ENCODE measurements at places on chromosomes 1 and 21.

- DNase-seq = no peak
Measured at GRCh38 chr1:15339570-15339969, 70.1 kb upstream of the EFHD2 start.

DNA sequence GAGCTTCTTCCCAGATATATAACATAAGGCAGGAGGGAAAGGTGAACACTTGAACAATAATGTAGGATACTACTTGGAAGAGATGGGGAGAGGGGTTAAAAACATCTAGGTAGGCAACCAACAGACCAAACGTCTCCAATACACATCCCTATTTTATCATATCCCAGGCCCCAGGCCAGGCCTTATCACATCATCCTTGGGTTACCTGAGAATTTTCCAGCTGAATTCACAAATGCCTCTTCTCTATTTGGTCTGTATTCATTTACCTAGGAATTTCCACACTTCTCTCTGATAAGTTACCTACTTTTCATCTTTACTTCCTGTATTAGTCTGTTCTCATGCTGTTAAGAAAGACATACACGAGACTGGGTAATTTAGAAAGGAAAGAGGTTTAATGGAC lies 141.9 kb upstream of the C1orf21 start:
- DNase-seq = no peak

GRCh38 chr1:169779970-169780369 lies 14.7 kb downstream of the METTL18 start:
- DNase-seq = no peak

- no peak for DNase-seq
Measured at GRCh38 chr1:155173478-155174323, at the start of gene TRIM46. TSS of gene TRIM46 (plus strand) at chr1:155173849. CDS start at chr1:155173967, 118 bp downstream.

DNA sequence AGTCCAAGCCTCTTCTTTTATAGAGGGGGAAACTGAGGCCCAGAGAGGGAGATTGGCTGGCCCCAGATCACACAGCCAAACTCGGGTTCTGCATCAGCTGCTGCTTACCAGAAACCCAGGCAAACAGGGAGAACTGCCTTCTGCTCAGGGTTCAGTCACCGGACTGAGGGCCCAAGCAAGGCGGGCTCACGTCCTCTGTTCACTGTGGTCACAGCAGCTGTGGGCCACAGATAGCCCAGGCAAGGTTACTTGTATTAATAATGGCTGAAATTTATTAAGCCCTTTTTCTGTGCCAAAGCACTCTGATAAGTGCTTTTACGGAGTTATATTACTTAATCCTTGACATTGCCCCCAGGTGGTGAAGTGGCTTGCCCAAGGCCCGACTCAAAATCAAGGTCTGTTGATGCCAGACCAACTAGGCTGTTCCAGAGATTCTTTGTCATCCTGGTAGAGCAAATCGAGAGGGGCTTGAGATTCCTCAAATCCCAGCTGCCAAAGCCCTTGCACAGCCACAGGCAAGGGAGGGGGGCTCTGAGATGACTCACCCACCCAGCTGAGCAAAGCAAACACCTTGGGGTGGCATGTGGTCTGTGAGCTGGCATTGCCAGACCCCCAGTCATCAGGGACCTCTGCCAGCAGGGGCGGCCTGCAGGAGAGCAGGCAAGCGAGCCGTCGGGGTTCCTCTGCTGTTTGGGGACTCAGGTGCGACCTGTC lies 36.5 kb downstream of the EPHB2 start:
- DNase-seq = no peak

DNA sequence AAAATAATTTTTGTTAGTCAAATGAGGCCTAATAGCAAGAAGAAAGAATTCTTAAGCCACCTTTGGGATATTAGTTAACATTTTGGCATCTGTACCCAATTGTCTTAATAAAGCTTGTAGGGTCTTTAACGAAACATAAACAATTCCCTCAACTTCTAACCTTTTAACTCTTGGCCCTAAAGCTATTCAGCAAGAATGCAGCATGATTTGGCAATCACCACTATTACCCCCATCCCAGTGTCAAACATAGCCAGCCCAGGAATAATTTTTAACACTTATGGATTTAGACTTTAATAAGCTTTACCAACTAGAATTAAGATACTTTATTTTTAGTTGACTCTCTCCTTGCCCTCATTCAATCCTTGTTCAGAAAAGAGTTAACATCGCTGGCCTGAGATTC lies 2.5 kb upstream of the SLC16A4 start:
- DNase-seq = no peak

- DNase-seq = no peak
Measured at GRCh38 chr1:8910331-8910730, 31.8 kb upstream of the ENO1 start.

DNA sequence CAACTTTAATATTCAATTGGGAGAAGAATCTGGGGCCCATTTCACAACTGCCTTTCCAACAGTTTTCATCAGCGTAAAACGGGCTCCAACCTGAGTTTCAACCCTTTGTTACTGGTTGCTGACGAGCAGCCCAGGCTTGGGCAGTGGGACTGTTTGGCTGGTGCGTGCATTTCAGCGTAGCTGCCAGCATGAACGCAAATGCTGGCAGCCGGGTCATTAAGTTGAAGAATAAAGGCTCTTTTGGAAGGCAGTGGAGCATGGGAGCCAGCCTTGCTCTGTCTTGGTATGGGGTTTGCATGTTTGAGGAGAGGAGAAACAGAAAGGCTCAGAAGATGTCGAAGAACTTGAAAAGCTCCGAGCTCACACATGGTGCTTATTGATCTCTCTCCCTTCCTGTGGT lies 40.7 kb downstream of the WDR3 start:
- DNase-seq = no peak

- DNase-seq = no peak
Measured at GRCh38 chr1:151968791-151969399, 24.8 kb downstream of the S100A10 start.

DNA sequence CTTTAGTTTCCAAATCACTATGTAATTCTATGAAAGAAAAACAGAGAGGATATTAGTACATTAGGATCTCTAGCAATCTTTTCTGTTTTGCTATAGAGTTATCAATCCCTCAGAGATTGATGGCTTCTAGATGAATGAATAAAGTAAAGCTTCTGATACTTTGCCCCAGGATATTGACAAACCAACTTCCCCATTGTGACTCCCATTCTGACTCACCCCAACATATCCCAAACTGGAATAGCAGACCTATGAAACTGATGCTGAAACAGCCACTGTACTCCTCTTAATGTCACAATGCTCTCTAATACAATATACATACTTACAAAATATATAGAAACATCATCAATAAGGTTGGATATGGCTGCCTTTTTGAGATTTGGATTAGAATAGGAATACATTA lies 442.1 kb upstream of the NR5A2 start:
- DNase-seq = no peak

DNA sequence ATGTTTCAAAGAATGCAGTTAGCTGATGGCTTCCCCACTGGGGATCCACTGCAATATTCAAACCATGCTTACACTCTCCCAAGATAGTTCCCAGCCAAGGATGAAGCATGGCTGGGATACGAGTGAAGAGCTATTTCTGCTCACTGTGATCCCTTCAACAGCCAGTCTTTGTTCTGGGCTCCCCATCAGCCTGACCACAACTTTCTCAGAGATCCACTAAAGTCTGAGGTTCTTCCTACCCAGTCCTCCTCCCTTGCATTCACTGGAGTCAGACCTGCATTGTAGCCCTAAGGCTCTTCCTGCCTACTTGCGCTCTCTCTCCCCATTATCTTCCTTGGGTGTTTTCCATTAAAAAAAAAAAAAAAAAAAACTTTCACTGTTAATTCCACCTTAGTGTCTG lies 101.4 kb downstream of the TTLL7 start:
- DNase-seq = no peak

DNA sequence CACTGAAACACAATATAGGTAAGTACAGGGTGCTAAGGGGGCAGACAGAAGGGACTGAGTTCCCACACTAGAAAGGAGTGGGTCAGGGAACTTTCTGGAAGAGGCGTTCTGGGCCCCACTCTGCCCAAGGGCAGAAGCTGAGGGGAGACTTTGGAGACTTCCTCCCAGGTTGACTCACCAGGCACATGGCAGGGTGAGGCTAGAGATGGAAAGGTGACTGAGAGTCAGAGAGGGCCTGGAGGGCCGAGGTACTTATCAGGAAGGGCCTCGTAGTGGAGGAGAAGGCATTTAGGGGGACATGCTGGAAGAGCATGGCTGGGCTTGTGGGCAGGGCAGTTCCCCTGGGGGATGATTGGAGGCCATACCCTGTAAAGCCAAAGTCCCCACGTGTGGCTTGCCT lies 159.9 kb upstream of the JUN start:
- no peak for DNase-seq

DNA sequence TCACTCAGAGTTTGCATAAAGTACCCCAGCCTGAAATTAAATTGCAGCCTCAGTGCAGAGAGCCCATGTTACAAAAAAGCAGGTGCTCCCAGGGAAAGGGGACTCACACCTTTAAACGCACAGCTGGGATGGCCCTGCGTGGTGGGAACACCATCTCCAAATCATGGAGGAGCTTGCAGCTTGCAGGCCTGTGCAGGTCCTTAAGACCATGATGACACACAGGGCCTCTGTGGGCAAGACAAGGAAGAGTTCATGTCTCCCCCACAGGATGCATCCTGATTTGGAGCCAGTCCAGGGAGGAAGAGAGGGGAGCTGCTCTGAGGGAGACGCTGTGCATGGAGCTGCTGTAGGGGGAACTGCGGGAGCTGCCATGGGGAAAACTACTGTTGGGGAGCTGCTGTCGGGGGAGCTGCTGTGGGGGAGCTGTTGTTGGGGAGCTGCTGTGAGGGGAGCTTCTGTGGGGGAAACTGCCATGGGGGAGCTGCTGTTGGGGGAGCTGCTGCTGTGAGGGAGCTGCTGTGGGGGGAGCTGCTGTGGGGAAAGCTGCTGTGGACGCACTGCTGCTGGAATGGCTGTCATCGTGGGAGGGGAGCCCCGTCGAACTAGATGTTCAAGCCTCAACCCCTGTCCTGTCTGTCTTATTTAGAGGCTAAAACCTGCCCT lies 113.9 kb downstream of the MATN1 start:
- no peak for DNase-seq

DNA sequence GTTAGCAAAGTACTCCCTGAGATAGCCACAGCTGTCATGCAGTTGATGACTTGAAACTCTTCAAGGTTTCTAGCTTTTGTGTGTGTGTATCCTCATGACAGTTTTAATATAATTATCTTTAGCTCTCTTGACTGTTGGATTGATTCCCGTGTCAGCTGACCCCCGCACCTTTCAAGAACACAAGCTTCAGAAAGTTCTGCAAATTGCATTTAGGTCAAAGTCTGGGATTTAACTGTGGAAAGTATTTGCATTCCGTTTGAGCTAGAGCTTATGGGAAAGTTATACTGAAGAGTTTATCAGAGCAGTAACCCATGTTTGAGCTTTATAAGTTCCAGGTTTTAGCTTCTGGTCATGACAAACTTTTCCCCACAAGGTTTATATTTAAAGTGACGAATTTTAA lies 380.1 kb upstream of the CHRM3 start:
- no peak for DNase-seq

- no peak for DNase-seq
Measured at GRCh38 chr1:212607206-212607912, 1.2 kb upstream of the ATF3 start.

- DNase-seq = no peak
Measured at GRCh38 chr1:53391982-53392381, 64.1 kb upstream of the LRP8 start.

DNA sequence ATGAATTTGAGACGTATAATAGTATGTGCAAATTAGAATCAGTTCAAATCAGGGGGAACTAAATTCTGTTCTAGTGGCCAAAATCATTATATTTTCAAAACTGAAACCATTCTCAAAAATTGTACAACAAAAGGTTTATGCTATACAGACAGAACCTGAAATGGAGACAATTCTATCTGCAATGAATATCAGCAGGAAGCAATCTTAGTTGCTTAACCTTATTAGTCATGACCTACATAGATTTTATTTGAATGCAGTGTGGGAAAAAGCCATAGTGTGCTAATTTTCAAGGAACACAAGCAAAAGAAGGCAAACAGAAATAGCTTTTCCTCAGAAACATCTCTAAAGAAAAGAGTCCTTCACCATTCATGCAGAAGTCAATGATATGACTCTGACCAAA lies 6.5 kb downstream of the AK5 start:
- DNase-seq = no peak

GRCh38 chr1:25568834-25569596 lies 25.6 kb downstream of the LDLRAP1 start:
- DNase-seq = peak; percentile 70

DNA sequence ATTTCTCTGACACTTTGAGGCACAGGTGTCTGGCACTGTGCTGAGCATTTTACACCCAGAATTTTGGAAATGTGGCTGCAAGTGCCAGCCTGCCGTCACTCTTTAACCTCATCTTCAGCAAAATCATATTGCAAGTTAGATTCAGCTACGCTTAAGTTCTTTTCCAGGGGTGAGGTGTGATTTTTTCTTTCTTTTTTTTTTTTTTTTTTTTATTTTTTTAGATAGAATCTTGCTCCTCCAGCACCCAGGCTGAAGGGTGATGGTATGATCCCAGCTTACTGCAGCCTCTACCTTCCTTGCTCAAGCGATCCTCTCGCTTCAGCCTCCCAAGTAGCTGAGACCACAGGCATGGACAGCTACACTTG lies 2.5 kb upstream of the RCC2 start:
- DNase-seq = no peak

GRCh38 chr1:218478336-218478735 lies 133.2 kb downstream of the TGFB2 start:
- DNase-seq = no peak

GRCh38 chr21:34770576-34770975 lies 101.8 kb downstream of the CLIC6 start:
- no peak for DNase-seq

- no peak for DNase-seq
Measured at GRCh38 chr1:971751-972506, 5.6 kb downstream of the PLEKHN1 start.

GRCh38 chr1:198497326-198498102 lies 43.0 kb downstream of the ATP6V1G3 start:
- no peak for DNase-seq
